ENCODE measurements at places on chromosomes 6 and 20. TPM values are rescaled to one million over a fixed set of nuclear protein-coding genes. Genes with fewer than 3 reads are reported as not detected.

GRCh38 chr20:49400904-49401303, 81.6 kb downstream of the KCNB1 start:
- peak; percentile 59 for DNase-seq

The PAK1IP1 gene
- 15.8 TPM for polyA plus RNA-seq

DNA sequence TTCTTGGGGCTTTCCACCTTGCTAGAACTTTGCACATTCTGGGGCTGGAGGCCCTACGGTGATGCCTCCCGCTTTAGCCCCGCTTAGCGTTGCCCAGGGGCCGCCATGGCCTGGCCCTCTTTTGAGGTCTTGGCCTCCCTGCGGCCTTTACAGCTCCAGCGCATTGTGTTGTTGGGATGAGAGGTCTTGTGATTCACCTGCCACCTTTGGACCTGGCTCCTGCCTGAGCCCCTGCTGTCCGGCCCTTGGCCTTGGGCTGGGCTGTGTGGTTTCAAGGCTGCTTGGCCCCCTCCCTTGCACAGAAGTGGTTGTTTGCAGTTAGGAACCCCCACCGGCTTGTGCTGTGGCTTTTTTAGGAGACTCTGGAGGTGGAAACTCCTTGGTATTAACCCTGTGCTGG, 61.0 kb upstream of the CDH4 start:
- DNase-seq: no peak

The RNF39 gene
- polyA plus RNA-seq: 0.75 TPM

The MDFI gene
- polyA plus RNA-seq: 41.3 TPM

DNA sequence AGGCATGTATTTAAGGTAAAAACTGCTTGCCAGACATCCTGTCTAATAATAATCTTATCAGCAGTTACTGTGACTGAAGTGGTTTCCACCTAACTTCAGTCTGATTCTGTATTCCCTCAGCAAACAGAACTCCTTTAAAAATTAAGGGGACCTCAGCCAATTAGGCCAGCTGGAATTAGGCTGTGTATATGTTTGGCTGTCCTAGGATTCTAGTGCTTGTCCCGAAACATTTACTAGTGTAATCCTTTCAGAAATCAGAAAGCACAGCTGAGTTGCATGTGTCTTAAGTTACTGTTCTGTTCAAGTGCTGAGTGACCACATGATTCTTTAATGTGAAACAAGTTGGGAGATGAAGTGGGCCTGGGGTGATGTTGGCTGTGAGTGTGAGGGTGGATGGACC, 120.9 kb upstream of the SUPT3H start:
- DNase-seq: no peak

- DNase-seq: no peak
Measured at GRCh38 chr20:10659651-10660601, 13.9 kb downstream of the JAG1 start.

The COL9A1 gene
- 6.1 TPM for polyA plus RNA-seq

DNA sequence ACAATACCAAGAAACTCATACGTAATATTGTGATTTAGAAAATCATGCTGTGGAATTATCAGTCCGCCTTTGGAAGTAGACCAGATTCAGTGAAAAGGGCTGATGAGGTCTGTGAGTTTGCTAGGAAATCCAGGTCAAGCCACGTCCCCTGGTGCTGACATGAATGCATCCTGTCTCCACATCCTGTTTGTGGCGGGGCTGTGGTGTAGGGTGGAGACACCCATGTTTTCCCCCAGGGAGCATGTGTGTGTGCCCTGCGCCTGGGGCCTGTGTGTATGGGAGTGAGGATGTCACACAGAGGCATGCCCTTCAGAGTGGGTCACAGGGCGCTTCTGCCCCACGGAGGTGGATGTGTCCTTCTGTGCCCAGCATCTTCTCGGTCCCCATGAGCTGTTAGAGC, 109.1 kb downstream of the SASH1 start:
- no peak for DNase-seq

DNA sequence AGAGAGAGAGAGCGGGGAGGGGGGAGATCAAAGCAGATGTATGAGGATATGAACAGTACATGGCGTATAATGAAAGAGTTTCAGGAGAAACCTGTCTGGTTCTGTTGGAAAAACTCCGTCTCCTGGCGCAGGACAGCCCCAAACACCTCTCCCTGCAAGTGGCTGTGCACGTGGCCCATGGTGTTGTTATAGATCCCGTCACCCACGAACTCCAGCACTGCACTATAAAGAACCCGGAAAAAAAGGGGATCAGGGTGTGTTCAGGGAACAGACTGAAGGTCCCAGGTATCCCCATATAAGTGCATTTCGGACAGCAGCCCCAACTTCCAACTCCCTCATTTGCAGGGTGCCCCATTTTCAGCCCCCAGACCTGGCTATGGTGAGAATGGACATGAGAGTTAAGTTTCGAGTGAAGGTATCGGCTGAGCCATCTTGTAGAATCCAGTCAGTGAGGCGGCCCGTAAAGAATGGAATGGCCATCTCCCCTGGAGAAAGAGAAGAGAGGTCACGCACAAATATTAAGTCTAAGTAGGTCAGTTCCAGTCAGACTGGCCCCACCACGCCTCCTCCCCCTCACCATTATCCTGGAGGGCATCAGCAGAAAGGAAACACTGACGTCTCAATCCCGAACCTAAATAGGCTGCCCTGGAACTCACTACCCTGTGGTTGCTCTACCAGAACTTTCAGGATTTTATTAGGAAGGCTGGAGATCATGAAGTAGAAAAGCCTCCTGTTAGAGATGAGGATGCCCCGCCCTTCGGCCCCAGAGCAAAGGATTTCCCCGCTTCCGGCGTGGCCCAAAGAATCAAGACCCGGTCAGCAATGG, 1.3 kb downstream of the TAP1 start:
- no peak for DNase-seq

DNA sequence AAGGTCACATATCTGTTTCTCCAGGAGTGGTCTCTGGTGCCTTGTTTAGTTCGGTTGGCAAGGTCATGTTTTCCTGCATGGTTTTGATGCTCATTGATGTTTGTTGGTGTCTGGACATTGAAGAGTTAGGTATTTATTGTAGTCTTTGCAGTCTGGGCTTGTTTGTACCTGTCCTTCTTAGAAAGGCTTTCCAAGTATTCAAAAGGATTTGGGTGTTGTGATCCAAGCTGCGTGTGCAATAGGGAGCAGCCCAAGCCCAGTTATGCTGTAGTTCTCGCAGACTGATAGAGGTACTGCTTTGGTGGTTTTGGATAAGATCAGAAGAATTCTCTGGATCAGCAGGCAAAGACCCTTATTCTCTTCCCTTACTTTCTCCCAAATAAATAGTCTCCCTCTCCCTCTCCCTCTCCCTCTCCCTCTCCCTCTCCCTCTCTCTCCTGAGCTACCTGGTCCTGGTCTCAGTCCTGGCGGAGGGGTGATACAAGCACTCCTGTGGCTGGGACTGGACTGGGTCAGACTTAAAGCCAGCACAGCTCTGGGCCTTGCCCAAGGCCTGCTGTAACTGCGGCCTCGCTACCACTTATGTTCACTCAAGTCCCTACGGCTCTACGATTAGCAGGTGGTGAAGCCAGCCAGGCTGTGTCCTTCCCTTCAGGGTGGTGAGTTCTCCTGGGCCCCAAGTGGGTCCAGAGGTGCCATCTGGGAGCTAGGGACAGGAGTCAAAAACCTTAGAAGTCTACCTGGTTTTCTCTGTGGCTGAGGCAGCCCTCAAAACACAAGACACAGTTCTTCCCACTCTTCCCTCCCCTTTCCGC, 27.3 kb upstream of the GRM4 start:
- no peak for DNase-seq

DNA sequence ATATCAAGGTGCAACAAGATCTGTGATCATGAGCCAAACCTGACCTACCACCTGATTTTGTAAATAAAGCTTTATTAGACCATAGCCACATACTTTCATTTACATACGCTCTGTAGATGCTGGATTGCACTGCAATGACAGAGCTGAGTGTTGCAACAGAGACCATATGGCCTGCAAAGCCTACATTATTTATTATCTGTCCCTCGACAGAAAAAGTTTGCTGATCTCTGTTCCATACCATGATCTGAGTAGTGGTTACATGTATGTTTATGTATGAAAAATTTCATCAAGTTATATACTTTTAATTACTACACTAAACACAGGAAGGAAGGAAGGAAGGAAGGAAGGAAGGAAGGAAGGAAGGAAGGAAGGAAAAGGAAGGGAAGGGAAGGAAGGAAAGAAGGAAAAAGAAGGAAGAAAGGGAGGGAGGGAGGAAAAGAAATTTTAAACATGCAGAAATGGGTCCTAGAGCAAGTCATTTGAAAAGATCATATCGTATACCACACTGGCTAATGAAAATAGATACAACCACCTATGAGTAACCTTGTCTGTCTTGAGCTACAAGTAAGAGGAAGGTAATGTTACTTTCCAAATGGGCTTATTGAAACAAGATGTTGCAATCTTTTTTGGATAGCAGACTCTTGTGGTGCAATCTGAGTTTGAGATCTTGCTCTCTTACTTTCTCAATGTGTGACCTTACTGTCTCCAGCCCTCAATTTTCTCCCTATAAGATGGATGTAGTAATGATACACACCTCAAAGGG, 441.0 kb downstream of the KIF16B start:
- no peak for DNase-seq

The CALHM4 gene
- not detected for polyA plus RNA-seq

GRCh38 chr20:25051386-25052155, 6.4 kb downstream of the ACSS1 start:
- DNase-seq: no peak

DNA sequence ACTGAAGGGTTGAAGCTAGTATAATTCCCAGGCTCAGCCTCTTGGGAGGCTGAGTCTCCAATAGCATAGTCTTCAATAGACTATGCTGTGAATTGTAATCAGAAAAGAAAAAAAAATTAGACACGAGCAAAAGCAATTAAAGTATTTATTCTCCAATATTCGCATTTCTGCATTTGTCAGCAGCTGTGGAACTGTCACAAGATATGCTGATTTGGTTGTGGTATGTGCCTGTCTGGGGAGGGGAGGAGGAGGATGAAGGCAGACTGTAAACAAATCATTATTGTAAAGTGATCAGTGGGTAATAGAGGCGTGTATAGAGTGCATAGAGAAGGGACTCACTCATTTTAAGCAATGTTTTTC, 10.1 kb upstream of the BICRAL start:
- DNase-seq: no peak

The NFATC2 gene
- polyA plus RNA-seq: 4.0 TPM

DNA sequence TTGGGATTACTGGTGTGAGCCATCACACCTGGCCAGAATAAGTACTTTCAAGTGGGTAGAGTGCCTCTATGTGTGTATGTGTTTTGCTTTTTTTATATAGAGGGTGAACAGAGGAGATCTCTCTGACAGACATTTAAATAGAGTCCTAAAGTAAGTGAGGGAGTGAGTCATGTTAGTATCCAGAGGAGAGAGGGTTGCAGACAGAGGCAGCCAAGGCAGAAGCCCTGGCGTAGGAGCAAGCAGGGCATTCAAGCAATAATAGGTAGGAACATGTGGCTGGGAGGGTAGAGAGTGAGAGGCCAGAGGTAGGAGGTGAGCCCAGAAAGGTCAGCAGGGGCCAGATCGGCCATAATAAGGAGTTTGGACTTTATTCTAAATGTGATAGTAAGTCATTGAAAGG, 48.9 kb downstream of the PHF20 start:
- no peak for DNase-seq

DNA sequence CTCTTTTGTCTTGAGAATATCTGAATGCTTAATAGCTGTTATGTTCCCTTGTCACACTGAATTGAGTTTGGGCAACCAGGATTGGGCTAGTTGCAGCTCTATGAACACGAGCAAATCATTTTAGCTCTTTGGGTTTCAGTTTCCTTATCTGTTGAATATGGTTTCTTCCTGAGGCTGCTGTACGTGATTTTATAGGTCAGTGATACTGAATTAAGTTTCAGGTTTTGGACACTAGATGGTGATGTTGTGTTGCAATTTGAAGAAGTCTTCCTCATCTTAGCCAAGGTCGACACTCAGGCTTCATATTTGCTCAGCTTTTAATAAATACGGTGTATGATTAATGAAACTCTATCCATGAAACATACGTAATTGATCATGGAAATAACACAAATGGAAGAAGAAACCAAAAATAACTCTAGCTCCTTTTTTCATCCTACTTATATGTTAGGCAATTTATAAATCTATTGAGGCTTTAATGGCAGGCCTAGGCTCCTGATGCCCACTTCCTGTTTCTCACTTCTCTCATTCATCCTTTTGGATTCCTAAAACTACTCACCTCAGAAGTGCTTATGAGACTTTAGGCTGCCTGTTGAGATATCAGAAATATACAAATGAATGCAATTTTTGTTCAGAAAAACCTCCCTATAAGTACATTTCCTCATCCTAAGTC, 354.1 kb upstream of the MAP3K7 start:
- peak; percentile 28 for DNase-seq

- DNase-seq: no peak
Measured at GRCh38 chr20:23039136-23039875, 4.2 kb downstream of the SSTR4 start.

DNA sequence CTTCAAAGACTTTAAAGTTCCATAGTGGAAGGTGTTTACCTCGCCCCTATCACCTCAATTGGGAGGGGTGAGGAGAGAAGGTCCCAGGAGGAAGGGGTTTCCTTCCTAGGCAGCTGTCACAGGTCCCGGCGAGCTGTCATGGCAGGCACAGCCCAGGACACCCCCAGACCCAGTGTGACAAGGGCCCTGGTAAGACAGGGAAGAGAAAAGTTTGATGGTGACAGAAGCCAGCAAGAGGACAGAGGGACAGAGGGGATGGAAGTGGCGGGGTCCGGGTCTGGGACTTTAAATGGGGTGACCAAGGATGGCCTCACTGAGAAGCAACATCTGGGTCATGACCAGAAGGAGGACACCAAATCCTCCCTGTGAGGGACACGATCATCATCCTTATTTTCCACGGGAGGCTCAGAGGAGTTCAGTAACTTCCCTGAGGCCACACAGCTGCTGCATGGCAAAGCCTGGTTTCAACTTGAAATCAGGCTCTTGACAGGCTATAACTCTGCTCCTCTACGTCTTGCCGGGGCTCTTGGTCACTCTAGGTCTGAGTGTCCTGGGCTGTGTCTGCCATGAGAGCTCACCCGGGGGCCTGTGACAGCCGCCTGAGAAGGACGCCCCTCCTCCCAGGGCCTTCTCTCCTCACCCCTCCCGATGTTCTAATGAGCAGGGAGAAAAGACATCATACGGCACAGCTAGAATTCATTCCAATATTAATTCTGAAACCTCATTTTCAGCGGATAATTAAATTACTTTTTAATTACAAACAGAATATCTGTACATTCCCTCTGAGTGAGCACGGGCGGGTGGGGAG, 222.2 kb downstream of the PREX1 start:
- no peak for DNase-seq

The MOCS1 gene
- polyA plus RNA-seq: 9.2 TPM

- no peak for DNase-seq
Measured at GRCh38 chr6:48541649-48542048, 430.7 kb upstream of the PTCHD4 start.

- DNase-seq: no peak
Measured at GRCh38 chr6:2157441-2158127, 87.8 kb downstream of the GMDS start.

The OOEP gene
- not detected for polyA plus RNA-seq

DNA sequence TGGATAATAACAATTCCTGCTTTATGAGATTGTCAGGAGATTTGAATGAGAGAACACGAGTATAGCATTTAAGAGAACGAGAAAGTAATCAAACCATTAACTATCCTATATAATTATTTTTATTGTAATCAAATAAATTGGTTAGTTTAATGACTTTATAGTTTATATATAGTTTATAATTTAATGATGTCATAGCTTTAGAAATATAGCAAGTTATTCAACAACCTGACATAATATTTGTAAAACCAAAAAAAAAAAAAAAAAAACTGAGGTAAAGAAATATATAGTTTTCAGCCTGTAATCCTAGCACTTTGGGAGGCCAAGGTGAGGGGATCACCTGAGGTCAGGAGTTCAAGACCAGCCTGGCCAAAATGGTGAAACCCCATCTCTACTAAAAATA, 26.4 kb upstream of the DST start:
- no peak for DNase-seq

The RPL7L1 gene
- 78.8 TPM for polyA plus RNA-seq

The CST1 gene
- polyA plus RNA-seq: not detected

GRCh38 chr6:41670703-41671360, 32.6 kb downstream of the MDFI start:
- DNase-seq: no peak
